ENCODE measurements at places on chromosomes 5 and 9.

DNA sequence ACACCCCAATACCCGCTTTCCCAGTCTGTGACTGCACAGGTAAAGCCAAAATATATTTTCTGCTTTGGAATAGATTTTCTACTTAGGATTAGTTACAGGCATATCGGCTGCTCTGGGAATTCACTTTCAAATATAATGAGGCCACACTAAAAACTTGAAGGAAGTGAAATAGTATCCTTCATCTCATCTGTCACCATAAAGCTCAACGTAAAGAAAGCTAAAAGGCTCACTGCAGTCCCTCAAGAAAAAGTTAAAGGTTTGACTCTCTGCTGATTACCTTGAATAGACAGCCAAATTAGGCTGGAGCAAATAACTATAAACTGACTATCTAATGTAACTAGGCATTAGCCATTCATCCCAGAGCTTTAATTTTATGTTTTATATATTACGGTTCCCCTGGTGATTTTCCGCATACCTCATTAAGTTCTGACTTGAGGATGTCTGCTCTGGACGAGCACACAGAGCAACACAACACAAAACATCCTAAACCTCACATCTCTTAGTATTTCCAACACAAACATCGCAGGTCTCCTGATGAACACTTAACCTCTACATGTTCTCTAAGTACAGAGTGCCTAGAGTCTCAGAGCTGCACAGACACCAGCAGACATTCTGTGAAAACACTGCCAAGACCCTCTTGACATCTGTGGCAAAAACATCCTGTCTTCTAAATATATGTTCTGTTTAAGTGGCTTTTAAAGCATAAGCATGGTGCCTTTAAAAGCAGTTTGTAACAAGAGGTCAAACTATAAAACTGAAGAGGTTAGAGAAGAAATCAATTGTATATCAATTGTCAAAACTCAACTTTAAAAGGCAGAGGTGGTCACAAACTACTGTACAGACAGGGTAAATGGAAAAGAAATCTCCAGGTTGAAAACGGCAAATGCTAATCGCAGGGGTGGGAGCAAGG, 35.4 kb downstream of the ELAVL2 start:
- DNase-seq, result no peak

- DNase-seq, result no peak
These were observed 75.6 kb upstream of the SLC12A2 start for GRCh38 chr5:128007939-128008338.

- DNase-seq, result no peak
These were observed 97.2 kb downstream of the FAM170A start for GRCh38 chr5:119726544-119726943.

DNA sequence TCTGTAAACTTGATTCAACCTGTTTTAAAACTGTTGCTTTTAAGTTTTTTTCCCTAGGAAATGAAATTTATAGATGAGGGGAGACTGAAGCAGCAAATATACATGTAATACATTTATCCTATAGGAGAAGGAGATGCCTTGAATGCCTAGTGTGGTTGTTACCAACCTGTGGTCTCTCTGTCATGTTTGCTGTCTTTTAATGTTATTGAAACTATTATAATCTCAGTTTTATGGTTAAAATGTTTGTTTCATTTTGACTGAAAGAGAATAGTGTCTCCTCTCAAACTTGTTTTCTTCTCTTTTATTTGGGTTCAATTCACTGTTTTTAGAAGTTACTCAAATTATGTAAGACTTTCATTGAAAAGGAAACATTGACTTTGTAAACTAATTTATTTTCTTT, 15.8 kb downstream of the MRPL22 start:
- DNase-seq, result no peak

DNA sequence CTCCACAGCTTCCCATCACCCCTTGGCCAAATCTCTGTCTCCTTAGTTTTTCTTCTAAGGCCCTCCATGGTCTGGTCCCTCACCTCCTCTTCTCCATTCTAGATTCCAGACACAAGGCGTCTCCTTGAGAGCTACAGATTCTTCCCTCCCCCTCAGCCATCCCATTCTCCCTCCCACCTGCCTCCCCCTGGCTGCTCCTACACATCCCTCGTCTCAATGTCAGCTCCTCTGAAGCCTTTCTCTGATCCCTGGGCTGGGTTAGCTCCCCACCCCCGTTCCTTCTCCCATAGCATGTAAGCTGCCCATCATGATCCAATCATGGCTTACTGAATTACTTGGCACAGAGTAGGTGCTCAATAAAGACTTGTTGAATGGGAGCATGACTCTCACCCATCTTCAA, 69.0 kb downstream of the ANKH start:
- no peak for DNase-seq

DNA sequence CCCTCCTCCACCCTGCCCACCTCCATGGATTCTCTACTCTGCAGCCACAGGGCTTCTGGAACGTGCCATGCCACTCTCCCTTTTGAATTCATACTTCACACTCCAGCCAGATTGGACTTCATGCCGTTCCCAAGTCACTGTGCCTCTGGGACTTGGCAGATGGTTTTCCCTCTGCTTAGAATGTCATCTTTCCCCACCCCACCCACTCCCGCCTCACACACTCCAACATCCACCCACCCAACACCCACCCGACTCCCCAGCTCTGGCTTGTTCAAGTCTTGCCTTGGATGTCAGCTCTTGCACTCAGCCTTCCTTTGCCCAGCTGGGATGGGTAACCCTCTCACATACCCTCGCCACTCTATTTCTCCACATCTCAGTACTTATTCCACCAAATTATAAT, 142.1 kb upstream of the DHFR start:
- no peak for DNase-seq

Measured in thymus (tissue), 14 donors.